ENCODE measurements at places on chromosomes 1 and 21.

DNA sequence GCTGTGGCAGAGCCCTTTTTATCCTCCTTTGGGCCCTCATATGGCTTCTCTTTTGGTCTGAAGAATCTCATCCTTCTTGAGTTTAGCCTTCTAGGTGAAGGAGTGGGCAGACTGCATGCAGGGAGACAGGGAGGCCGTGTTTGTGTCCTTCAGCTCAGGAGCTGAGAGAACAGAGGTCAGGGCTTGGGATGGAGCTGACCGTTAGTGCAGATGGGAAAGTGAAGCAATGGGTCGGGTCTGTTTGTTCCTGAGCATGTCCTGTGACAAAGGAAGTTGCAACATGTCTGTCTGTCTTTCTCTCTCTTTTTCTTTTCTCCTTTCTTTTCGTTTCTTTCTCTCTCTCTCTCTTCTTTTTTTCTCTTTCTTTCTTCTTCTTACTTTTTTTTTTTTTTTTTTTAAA is 14.9 kb downstream of the MAPKAPK2 start:
- no peak for DNase-seq

DNA sequence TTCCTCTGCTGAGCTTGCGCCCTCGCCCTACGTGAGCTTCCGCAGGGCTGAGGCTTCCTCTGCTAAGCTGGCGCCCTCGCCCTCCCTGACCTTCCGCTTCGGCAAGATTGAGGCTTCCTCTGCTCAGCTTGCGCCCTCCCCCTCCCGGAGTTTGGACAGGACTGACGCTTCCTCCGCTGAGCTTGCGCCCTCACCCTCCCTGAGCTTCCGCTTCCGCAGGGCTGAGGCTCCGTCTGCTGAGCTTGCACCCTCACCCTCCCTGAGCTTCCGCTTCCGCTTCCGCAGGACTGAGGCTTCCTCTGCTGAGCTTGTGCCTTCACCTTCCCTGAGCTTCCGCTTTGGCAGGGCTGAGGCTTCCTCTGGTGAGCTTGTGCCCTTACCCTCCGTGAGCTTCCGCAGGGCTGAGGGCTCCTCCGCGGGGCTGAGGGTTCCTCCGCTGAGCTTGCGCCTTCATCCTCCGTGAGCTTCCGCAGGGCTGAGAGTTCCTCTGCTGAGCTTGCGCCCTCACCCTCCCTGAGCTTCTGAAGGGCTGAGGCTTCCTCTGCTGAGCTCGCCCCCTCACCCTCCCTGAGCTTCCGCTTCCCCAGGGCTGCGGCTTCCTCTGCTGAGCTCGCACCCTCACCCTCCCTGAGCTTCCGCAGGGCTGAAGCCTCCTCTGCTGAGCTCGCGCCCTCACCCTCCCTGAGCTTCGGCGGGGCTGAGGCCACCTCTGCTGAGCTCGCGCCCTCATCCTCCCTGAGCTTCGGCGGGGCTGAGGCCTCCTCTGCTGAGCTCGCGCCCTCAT is 753.6 kb upstream of the TPTE start:
- DNase-seq, result no peak

GRCh38 chr1:67532452-67533216 is 102.4 kb upstream of the SERBP1 start:
- DNase-seq, result peak; percentile 58

GRCh38 chr1:41588334-41588875 is 103.9 kb upstream of the EDN2 start:
- DNase-seq, result no peak

DNA sequence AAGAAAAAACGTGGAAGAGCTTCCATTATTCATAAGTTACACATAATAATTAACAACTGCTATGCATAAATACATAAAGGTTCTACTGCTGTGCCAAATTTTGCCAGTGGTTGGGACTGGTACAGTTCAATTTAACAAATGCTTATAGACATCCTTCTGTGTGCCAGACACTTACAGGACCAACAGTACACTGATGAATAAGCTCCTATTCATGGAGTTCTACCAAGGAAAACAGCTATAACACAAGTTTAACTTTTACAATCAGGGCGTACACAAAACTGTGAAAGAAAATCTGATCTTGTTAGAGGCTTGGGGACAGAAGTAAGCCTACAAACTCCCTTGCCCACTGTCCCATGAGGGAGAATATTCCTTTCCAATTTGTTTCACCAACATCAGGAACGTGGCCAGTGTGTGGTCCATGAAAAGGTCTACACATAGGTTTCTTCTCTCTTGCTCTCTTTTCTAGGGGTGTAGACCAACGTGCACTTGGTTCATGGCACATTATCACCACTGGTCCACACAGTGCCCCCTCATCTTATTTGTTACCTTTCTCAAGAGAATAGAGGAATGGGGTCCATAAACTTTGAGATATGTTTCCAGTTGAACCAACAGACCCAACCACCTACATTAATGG is 10.1 kb downstream of the NRIP1 start:
- DNase-seq, result no peak

- DNase-seq, result no peak
Observed at GRCh38 chr21:30935889-30936168, 54.4 kb upstream of the KRTAP11-1 start.

- no peak for DNase-seq
Observed at GRCh38 chr1:109115685-109116084, 1.8 kb downstream of the ELAPOR1 start.

DNA sequence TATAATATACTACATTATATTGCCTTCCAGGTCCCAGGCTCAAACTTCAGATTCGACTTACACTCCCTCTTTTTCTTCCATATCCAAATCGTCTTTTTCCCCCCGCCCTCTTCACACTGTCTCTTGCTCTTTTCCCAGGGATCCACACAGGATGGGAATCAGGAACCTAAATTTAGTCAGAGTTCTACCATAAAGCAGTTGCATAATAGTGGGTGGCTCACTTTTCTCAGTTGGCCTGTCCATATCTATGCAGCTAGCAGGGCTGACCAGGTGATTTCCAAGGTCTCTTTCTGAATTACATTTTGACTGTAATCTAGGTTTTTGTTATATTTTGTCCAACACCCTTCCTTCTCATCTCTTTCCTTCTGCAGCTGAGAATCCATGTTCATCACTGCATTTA is 7.7 kb upstream of the BCAS2 start:
- DNase-seq, result no peak

GRCh38 chr1:170620164-170620563 is 43.8 kb upstream of the PRRX1 start:
- DNase-seq, result no peak

DNA sequence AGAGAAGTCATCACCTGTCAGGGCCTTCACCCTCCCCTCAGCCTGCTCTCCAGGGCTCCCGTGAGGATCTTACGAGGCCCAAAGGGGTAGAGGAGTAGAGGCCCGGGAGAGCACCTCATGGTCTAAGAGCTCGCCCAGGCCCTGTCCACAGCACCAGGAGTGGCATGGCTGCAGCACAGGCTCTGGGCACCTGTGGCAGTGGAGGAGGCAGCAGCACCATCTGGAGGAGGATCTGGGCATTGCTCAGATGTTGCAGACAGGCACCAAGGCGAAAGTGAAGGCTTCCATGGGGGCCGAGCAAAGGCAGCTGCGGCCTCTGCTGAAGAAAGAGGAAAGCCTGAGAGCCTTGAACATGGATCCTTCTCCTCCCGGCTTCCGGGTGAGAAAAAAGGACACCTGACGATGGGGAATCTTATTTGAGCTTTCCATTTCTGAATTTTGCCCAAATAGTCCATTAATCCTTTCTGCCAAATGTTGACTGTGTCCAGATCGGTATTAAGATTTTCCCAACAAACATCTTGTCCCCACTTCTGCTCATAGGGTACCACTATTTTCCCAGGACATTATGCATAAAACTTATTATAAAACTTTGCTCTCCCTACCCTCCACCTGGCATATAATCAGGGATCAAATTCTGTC is 604.7 kb downstream of the PTPRC start:
- DNase-seq, result peak; percentile 60

DNA sequence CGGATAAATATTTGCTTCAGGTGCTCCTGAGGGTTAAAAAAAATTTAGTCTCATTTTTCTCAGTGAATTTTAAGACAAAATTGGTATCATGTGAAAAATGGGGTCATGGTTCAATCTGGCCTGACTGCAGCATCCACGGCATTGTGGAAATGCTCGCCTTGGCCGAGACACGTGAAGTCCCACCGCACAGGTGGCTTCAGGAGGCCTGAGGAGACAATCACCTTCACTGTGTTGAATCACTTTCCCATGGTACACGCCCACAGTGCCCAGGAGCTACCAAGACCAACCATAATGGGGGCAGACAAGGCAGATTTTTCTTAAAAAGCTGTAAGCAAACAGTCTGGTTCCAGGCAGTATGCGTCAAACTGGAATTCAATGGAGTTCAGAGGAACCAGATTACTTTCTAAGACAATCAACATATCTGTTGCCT is 11.0 kb upstream of the CPLANE2 start:
- DNase-seq, result no peak

GRCh38 chr21:39079617-39080016 is 103.6 kb downstream of the PSMG1 start:
- peak; percentile 71 for DNase-seq

- DNase-seq, result no peak
Observed at GRCh38 chr1:40248412-40248811, 675 bp downstream of the TMCO2 start.

- no peak for DNase-seq
Observed at GRCh38 chr1:15168479-15168878, 14.9 kb downstream of the TMEM51 start.

DNA sequence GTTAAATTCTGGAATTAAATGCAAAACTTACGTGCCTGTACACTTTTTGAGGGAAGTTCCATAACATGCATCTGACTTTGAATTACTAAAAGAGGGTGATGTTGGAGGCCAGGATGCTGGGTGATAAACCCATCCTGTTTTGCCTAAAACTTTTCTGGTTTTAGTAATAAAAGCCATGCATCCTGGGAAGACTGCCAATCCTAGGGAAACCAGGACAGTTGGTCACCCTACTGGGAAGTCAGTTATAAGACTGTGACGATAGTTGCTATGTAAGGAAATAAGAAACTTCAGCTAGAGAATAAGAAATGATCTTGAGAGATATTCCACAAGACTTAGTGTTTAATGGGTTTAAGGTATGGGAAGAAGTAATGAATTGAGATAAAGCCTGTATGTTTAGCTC is 336.6 kb upstream of the LYPLAL1 start:
- no peak for DNase-seq

DNA sequence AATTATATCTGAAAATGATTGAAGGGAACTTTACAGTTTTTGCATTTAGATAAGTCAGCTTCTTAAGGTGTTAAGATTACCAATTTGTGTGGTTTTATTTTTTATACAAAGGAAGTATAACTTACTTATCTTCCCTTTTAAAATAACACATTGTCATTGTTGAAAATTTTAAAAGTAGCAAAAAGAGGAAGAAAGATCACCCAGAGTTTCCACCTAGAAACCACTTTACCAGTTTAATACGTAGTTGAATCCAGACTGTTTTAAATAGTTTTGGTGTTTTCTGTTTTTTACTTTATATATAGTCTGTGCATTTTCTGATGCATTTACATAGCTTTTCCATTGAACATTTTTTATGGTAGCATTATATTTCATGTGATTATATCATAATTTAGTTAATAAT is 6.1 kb downstream of the CCDC18 start:
- no peak for DNase-seq

- no peak for DNase-seq
Observed at GRCh38 chr1:172991674-172992400, 58.9 kb downstream of the TNFSF18 start.

DNA sequence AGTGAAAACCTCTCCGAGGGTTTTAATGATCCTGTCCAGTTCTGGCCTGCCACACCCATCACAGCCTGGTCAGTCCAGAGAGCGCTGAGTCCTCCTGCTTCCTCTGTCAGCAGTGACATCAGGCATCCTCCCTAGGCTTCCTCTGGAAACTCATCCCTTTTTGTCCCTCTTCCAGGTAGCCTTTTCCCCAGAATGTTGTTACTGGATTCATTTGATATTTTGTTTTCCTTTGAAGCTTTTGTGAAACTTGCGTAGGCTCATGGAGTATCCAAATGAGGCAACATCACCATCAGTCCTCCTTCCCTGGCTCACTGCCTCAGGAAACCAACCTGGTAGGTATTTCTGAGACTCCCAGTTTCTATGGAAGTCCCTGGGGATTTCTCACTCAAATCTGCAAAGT is 27.0 kb upstream of the IGSF3 start:
- DNase-seq, result no peak

GRCh38 chr1:200483491-200484143 is 73.8 kb upstream of the ZNF281 start:
- DNase-seq, result no peak

DNA sequence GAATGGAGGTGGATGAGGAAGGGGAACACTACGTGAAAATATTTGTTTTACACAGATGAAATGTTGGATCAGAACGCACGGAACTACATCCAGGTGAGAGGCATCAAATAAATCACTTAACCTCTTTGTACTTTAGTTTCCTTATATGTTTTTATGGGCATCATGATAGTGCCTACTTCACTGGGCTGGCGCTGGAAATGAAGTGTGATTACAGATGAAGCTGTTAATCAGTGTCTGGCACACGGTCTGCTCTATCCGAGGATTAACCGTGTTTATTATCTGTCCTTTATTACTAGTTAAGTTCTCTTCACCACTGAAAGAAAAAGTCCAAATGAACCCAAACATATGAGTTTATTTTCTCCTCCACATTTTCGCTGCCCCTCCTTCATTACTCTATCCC is 96.0 kb upstream of the TRABD2B start:
- DNase-seq, result no peak

- no peak for DNase-seq
Observed at GRCh38 chr21:38843806-38844503, 38.2 kb downstream of the ETS2 start.

GRCh38 chr1:47439017-47439818 is 1.4 kb downstream of the FOXD2 start:
- DNase-seq, result no peak

DNA sequence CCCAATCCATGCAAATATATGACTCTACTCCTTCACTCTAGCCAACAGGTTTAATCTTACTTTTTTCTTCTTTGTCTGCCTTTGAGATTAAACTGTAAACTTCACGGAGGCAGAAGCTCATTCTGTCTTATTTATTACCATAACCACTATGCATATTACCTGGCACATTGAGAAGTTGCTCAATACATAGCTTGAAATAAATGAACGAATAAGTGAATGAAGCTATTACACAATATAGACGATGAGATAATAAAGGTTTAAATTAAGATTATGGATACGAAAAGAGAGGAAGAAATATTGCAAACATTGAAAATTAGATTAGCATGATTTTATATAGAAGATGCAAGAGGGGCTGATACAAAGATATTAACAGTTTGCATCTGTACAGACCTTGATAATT is 385.1 kb downstream of the LTN1 start:
- DNase-seq, result no peak

- no peak for DNase-seq
Observed at GRCh38 chr1:29519788-29520110, 283.4 kb downstream of the PTPRU start.

- no peak for DNase-seq
Observed at GRCh38 chr1:41734201-41734970, 184.3 kb downstream of the HIVEP3 start.

GRCh38 chr1:201543871-201544642 is 5.1 kb downstream of the NAV1 start:
- no peak for DNase-seq

DNA sequence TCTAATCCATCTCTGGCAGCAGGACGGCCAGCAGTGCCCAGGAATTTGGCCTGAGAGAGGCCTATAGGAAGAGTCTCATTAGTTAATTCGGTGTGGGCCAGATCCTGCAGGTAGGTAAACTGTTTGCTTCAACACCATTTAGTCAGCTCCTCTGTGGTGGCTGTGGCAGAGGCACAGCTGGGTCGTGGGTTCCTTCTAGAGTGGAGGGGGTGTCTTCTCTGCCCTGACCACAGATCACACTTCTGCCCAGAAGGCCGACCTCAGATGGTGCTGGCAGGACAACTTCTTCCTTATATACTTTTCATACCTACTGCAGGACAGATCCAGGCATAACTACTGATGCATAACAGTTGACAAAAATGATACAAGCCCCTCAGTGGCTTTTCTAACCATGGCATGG is 281.4 kb downstream of the RPS6KC1 start:
- DNase-seq, result no peak

Measured in putamen (tissue), 1 donor.